ENCODE measurements at places on chromosomes 12 and 14.

DNA sequence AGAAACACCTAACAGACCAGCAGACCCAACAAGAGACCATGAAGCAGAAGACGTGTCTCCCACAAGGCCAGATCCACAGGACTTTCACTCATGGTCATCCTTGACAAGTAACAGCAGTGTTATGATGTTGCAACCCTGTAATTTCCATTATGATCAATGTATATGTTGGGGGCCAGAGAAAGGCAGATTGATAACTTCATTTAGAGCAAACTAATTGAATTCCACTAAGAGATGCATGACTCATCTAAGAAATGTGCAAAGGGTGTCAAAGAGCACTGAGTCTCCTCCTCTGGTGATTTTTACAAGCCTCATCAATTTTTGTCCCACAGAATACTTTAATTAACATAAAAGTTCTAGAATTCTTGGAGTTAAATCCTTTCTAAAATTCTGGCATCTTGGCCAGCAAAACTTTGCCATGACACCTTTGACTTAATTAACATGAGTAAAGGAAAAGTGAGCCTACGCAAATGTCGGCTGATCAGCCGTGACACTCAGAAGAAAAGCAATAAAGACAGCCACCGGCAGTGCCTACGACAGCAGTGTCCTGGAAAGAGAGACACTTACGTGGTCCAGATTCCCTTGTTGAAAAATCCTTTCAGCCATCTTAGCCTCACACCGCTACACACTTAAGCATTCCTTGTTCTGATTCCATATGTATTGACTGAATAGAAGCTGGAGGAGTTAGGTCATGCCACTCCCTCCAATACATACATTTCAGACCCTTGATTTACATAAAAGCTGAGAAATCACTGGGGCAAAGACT lies 370.2 kb upstream of the CCDC196 start:
- no peak for DNase-seq

DNA sequence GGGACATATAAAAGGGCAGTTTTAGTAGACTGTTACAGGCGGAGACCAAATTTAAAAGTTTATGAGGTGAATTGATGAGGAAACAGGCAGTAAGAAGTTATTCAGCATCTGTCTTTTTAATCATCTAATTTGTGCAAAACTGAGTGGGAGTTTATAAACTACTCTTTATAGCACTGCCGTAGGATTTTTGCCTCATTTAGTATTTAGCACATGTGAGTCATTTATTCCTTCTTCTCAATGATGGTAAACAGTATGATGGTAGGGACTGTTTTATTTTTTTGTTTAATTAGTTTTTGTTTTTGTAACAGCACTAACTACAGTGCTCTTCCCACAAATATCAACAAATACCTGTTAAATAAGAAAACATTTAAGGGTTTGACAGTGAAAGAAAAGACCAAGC lies 20.6 kb downstream of the TOGARAM1 start:
- no peak for DNase-seq

GRCh38 chr12:89655841-89656240 lies 52.8 kb downstream of the ATP2B1 start:
- DNase-seq = no peak

DNA sequence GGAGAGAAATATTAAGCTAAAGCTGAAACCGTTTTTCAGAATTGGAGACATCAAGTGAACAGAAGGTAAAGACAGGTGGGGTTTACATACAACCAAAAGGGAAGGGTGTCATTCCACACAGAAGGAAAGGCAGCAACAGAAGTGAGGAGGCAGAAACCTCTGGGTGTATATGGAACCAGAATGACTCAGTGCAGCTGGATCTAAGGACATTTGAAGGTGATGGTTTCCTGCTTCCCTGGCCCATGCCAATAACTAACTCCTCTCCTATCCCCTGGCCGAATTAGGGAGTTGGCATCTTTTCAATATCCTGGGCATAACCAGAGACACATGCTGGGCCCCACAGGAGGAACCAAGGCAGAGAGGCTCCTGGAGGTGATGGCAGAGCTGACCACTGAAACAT lies 8.4 kb downstream of the NCKAP5L start:
- DNase-seq = no peak

DNA sequence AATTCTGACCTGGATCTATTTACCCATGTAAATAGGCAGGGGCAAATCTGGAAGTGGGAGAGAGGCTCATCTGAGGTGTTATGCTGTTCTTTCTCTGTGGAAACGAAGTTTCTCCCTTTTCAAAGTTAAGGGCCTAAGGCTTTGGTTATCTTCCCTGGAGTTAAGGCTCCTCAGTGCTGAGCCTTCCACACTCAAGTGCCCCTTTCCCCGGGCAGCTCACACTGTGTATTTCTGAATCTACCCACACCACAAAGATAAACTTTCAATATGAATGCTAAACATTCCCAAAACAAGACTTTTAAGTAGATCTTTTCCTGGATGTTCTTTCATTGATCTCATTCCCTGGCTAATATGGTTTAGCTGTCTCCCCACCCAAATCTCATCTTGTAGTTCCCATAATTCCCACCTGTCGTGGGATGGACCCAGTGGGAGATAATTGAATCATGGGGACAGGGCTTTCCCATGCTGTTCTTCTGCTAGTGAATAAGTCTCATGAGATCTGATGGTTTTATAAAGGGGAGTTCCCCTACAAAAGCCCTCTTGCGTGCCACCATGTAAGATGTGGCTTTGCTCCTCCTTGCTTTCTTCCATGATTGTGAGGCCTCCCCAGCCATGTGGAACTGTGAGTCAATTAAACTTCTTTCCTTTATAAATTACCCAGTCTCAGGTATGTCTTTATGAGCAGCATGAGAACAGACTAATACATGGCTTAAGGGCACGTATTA lies 251.1 kb downstream of the NAV3 start:
- DNase-seq = no peak

DNA sequence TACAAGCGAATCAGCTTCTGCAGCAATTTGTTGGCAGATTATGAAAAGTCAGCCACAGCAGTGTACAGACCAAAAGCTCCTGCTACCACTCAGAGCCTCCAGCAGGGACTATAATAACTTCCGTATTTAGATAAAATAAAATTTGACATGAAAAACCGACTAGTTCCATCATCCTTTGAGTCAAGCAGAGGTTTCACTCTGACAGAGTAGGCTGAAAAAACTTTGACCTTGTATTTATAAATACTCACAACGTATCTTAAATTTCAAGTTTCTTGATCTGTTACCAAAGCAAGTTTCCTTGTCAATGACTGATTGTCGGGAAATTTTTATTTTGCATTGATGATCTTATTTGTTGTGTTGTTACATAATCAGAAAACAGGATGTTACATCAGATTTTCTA lies 283.4 kb downstream of the DAD1 start:
- DNase-seq = no peak

DNA sequence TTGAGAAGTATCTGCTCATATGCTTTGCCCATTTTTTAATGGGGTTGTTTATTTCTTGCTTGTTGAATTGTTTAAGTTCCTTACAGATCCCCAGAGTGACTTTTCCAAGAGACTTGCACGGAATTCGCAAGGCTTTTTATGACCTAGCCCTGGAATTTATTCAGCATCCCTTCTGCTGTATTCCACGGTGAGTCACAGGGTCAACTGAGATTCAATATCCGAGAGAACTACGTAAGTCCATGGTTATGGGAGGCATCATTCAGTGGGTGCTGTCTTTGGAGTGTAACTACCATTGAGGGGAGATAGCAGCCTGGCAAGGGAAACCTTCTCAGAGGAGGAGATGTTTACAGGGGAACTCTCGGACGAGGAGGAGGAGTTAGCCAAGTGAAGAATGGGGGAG lies 20.9 kb upstream of the GPRC5A start:
- DNase-seq = no peak

DNA sequence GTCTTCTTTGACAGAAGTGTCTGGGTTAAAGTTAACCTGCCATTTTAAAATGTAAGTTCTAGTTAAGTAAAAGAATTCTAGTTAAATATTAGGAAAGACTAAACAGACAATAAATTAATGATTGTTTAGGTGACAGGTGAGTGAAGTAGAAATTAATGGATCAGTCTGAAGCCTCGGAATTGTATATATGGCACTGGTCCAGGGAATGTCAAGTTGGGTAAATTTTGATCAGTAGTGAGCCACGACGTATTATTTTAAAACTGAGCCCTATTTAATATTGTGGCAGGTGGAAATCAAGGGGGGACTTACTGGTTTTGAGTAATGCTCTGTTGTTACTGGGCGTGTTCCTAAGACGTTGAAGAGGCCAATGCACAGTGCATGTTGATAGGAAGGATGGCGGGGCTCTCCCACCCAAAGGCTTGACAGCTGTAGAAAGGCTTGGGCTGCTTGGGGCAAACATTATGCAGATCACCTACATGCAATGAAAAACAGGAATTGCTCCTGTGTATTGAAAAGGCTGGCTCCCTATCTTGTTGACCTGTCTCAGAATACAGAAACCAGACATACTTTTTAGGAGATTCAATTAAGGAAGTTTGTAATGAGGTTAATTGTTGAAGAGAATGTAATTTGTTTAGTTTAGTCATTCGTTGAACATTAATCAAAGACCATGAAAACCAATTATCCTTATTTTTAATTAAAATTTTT lies 5.9 kb upstream of the PPFIBP1 start:
- DNase-seq = no peak

DNA sequence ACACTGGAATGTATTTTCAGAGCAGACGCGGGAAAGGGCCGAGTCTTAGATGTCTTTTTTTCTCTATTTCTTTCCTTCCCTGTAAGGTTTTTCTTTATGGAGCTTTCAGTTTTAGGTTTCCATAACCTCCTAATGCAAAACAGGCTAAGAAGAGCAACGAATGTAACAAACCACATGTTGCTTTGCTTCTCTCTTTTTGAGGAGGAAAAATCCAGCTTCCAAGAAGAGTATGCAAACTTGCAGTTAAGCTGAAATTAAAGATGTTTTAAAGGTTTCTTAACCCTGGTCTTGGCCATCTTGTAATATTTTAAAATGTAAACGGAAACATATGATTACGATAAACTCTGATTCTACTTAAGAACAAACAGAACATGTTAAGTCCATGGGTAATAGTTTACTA lies 86.9 kb downstream of the PRICKLE1 start:
- no peak for DNase-seq

GRCh38 chr12:6444704-6445688 lies at the start of gene CD27:
Gene CD27 (plus strand): TSS chr12:6444955. CDS start chr12:6445096, 141 bp downstream.
- no peak for DNase-seq

- no peak for DNase-seq
Observed at GRCh38 chr12:77734214-77734883, 96.3 kb upstream of the NAV3 start.
